ENCODE measurements at places on chromosomes 2 and 18. TPM values are rescaled to one million over a fixed set of nuclear protein-coding genes. Genes with fewer than 3 reads are reported as not detected.

The TEX44 gene
- not detected for total RNA-seq

The ATP6V1C2 gene
- total RNA-seq, result 0.24 TPM

GRCh38 chr2:70896765-70897202 lies 38.9 kb upstream of the ATP6V1B1 start:
- no peak for DNase-seq

DNA sequence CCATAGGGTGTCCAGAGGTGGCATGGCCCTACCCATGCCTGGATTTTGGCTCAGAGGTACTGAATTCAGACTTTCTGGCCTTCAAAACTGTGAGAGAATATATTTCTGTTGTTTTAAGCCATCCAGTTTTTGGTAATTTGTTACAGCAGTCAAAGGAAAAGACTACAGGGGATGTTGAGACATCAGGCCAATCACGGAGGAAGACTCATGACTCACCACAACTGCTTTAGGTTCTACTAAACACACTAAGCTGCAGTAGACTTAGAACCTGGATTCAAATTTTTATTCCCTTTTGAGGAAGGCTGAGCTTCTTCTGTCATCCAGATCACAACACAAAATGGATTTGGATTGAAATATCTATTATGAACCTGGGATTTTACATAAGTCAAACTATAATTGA lies 12.0 kb upstream of the C2orf66 start:
- DNase-seq, result no peak

The CRYGB gene
- total RNA-seq, result not detected

- DNase-seq, result no peak
These were observed 320.9 kb upstream of the ETAA1 start for GRCh38 chr2:67076239-67076624.

The ZAP70 gene
- total RNA-seq, result 1.2 TPM

DNA sequence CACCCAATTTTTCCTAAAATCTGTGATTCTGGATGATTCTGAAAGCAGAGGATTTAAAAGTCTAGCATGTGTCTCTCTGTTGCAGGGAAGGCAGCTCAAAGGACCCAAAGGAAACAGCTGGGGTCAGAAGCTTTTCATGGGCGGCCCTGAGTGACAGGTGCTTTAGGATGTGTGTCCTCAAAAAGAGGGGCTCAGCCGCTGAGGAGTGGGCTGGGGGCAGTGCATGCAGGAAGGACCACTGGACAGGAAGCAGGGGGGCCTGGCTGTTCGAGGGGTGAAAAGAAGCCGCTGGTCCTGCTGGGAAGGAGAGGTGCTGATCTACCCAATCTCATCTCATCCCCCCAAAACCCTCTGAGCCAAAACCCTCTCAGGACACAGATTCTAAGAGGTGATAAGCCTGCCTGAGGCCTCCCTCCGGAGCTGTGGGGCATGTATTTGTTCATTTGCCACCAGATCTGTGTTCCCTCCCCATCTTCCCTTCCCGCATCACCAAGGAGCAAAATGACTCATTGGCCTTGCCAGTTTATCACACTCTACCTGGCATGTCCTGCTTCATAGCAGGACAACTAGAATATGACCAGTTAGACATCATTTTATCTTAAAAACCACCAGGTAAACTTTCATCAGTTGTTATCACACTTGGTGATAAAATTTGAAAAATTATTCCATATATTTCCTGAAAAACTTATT lies 98.8 kb upstream of the MGAT4A start:
- DNase-seq, result no peak

The CAPN14 gene
- 0.16 TPM for total RNA-seq

- DNase-seq, result no peak
These were observed 430.4 kb downstream of the LPIN1 start for GRCh38 chr2:12176623-12177454.

The FEV gene
- not detected for total RNA-seq

DNA sequence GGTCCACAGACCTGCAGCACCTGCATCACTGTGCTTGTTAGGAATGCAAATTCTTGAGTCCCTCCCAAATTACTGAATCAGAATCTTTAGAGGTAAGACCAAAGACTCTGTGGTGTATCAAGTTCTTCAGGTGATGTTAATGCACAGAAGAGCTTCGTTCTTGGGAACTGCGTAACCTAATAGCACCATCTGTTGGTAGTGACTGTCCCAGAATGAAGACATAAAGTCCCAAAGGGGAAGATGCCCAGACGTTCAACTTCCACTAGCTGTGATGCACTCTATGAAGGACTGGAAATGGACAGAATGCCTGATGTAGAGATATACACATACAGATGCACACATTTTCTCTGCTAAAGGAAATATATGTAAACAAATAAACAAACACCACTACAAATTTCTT lies 576.0 kb downstream of the LRP1B start:
- no peak for DNase-seq

- no peak for DNase-seq
These were observed 167.0 kb upstream of the OTX1 start for GRCh38 chr2:62883629-62884028.

DNA sequence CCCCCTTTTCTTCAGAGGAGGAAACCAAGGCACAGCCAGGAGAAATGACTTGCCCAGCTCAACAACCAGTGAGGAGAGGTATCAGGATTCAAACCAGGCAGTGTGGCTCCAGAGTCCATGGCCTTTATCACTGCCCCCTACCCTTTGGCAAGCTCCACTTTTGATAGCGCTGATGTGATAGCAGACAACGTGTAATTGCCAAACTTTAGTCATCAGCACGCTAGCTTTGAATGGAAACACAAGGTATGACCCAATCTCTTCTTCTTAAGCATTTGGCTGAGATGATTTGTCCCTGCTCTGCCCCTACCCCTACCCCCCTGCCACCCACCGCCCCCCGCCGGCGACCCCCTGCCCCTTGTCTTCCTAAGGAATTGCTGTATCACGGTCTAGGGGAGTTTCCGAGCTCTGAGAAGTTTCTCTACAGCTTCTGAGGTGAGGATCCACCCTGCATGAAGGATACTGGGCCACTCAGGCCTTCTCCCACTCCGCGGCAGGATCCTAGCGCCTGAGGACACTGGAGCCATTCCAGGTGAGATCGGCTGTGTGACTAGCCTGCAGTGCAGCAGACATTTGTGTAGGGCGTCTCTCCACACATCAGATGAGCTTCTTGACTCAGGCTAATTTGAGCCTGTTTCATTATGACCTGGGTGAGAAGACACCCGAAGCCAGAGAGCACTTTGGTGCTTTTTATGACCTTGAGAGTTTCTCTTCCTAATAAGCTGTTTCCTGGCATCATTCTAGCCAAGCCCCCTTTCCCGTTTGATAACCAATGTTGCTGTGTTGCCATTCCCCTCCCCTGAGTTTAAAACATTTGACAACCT lies 75.1 kb upstream of the MAP4K4 start:
- DNase-seq, result no peak

DNA sequence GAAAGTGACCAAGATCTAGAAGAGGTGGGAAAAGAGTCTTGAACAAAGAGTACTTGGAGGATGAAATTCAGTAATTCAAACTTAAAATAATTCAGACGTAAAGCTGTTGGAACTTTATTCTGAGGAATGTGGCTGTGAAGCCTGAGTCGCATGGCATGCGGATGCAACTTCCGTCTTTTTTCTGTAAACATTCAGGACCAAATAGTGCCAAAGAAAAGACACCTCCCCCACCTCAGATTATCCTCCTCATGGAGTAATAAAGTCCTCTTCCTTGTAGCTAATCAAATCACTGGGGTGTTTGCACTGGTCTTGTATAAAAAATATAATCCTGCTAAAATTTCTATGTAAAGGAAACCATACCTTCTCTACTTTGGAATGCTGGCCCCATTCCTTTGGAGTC lies 790.4 kb downstream of the TSN start:
- DNase-seq, result no peak

DNA sequence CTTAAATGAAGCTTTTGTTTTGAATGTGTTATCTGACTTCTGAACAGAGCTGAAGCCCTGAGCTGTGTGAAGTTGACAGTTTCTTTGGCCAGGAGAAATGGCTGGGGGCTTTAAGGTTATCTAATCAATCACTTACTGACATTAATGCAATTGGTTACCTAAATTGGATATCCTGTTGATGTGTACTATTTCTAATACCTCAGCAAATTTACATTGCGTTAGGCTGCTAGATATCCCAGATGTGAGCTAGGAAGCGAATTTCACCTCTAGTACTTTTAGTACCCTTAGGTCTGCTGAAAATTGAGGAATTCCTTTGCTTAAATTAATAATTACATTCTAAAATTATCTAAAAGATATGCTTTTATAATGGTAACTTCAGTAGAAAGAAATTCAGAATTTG lies 102.0 kb downstream of the LCLAT1 start:
- DNase-seq, result no peak

DNA sequence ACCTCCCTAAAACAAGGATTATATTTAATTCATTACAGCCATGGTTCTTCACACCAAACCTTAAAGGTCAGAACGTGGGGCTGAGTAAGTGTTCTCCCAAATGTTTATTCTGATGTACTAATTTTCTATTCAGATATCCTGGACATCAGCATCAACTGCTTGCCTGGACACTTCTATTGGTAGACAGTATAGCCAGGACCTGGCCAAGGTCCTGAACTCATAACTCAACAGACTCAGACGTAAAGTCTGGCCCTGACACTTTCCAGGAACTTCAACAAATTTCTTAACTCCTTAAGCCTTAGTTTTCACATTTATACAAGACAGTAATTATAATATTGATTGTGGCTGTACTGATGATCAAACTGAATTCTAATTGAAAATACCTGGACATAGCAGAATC lies 89.1 kb downstream of the AKAIN1 start:
- no peak for DNase-seq

The ST6GAL2 gene
- 0.38 TPM for total RNA-seq

The LYPD6B gene
- not detected for total RNA-seq

The UCN gene
- 2.1 TPM for total RNA-seq

The SULT1C4 gene
- 2.4 TPM for total RNA-seq

DNA sequence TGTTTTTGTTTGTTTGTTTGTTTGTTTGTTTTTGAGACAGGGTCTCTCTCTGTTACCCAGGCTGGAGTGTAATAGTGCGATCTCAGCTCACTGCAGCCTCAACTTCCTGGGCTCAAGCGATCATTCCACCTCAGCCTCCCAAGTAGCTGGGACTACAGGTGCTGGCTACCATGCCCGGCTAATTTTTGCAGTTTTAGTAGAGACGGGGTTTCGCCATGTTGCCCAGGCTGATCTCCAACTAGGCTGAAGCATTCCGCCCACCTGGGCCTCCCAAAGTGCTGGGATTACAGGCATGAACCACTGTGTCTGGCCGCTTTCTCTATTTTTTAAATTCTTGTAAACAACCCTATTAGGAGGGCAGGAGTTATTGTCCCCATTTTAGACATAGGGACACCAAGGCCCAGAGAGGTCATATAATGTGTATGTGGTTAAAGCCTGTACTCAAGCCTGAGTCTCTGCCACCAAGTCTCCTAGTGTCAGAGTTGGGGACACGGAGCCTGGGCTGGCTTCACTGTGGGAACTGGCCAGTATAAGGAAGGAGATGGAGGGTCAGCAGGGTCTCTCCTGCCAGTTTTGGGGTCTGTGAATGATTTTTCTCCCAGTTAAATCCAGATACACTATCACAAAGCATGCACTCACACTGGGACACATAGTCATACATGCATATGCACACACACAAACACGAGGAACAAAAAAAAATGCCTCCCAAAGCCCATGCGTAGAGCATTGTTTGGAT lies 27.5 kb upstream of the MCFD2 start:
- no peak for DNase-seq

DNA sequence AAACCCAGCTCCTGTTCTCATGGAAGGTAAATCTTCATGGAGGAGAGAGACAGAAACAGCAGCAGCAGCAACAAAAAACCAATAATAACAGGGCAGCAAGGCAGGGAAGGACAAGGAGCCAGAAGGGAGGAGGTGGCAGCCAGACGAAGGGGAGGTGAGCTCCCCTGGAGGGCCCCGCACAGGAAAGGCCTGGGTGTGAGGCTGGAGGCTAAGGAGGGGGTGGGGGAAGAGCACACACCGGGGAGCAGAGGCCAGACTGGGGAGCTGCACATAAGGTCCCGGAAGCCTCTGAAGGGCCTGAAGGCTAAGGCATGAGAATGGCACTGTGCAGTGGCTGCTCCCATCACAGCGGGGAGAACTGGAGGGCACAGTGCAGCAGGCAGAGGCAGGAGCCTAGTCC lies 94.8 kb upstream of the SMAD7 start:
- DNase-seq, result no peak

DNA sequence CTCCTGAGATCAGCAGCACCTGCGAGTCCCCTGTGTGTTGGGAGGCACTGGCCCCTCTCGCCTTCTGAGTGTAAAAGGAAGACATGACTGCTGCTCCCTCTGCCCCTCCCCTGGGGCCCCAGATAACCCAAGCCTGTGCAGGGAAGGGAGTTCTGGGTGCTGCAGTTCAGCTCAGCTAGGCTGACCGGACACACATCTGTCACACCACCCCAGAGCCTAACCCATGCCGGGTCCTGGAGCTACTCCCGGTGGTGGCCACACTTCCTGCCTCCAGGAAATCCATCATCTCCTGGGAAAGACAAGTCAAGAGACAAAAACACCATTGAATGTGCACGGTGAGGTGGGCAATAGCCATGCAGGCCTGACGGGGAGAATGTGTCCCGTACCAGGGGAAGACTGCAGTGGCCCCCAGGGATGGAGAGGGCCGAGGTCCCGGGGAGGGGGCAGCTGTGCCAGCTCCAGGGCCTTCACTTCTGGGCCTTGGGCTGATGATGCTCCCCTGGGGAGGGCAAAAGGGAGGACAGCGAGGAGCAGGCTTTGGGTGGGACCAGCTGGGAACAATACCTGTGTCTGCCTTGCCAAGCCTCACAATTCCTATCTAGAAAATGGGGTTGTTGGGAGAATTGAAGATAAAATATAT lies 210.6 kb downstream of the TFCP2L1 start:
- no peak for DNase-seq

The CRACDL gene
- total RNA-seq, result 3.3 TPM

The PROKR1 gene
- 0.08 TPM for total RNA-seq

DNA sequence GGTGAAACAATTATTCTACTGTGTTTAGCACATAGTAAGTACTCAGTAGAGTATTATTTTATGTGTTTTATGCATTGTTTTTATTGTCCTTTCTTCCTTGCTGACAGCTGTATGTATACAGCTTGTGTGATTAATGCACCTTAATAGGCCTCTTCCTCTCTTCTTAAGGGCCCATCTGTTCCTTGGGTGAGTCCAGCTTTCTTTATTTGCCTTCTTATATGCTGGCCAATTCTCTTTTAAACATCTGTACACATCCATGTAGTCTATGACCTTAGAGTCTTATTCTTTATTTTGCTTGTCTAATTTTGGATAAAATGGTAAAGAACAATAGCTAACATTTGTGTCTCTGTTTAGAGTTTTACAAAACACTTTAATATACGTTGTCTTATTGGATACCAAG lies 333.7 kb upstream of the MEIS1 start:
- no peak for DNase-seq

DNA sequence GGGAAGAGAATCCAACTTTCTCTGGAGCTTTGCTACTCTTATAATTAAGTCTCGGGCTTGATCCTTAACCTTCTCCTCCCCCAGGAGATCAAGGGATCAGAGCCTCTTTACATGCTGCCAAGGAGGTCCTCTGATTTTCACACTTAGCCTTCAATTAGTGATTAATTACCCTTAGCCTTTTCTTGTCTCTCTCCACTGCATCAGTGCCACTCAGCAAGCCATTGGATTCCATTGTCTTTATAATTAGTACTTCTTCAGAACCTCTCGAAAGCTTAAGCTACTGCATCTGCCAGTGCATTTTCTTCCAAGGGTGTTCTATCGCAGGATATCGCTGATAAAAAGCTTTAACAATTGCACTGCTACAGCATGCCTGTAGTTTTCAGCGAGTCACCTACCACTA lies 477.0 kb upstream of the MEIS1 start:
- DNase-seq, result no peak

- DNase-seq, result no peak
These were observed 441.3 kb downstream of the RND3 start for GRCh38 chr2:150046211-150046610.

The SALL3 gene
- 0.30 TPM for total RNA-seq

GRCh38 chr2:234863043-234863934 lies 88.5 kb upstream of the SH3BP4 start:
- no peak for DNase-seq

All from cardiac septum (tissue), 1 donor.